Ureter (tissue), 1 donor: ENCODE measurements at places on chromosomes 13 and 19. TPM values are rescaled to one million over a fixed set of nuclear protein-coding genes. Genes with fewer than 3 reads are reported as not detected.

GRCh38 chr13:48216204-48216711, 16.7 kb upstream of the ITM2B start:
- no peak for DNase-seq

DNA sequence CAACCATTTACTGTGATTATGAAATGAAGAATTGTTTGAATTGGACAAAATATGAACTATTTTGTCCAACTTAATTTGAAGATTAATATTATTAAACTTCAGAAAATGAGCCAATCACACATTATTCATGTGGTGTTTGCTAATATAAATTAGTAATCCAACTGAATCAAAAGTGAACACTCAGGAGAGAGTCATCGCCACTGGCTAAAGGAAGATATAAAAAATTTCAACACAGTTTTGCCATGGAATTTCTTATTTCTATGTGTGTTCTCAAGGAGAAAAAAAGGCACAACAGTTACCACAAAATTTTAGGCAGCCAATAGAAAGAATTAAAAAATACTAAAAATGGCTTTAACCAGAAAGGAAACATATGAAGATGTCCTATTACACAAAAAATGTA, 2683.8 kb downstream of the PCDH9 start:
- DNase-seq = no peak

- DNase-seq = no peak
Observed at GRCh38 chr19:8086849-8087248, 34.3 kb downstream of the CCL25 start.

DNA sequence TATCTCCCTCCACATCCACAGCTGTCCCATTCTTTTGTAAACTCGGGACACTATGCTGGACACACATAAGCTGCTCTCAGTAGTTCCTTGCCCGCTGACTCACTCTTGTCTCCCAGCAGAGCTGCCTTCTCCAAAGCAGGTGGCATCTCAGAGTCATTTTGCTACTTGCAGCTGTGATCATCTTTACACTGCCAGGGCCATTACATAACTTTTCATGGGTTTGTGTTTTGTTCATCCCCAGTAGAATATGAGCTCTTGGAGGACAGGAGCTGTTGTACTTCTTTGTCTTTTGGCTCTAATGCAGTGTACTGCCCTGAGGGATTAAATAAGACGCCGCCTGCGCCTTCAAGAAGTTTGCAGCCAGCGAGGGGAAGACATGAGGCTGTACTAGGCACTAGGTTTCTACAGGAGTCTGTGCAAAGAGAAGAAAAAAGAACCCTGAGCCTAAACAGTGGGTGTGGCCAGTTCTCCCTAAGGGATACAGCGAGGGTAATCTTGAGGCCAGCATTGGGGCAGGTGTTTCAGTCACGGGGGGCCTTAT, 40.8 kb upstream of the GPR183 start:
- no peak for DNase-seq

GRCh38 chr13:49183672-49184325, 36.3 kb upstream of the MLNR start:
- no peak for DNase-seq

Gene PCSK4
- 4.5 TPM for total RNA-seq

GRCh38 chr13:27011661-27012060, 159.9 kb downstream of the USP12 start:
- peak; percentile 24 for DNase-seq

GRCh38 chr13:100560498-100561157, 28.0 kb downstream of the GGACT start:
- DNase-seq = no peak

GRCh38 chr19:27822336-27822735, 1390.6 kb downstream of the UQCRFS1 start:
- DNase-seq = no peak

Gene PALM3
- 24.1 TPM for total RNA-seq

DNA sequence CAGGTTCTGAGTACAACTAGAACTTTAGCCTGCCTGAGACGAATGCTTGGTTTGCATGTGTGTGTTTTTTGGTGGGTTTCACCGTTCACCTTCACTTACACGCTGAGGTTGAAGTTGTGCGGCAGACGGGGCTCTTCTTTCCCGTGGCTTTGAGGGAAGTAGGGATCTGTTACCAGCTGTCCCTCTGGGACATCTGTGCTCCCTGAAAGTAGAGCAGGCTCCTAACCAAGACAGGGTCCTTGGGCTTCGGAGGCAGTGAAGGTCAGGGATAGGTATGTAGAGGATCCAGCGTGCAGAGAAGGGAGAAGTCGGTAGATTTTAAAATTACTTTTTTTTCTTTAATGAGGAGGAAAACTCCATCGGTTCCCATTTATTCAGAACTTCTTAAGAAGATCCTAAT, 48.7 kb downstream of the ZNF536 start:
- no peak for DNase-seq

DNA sequence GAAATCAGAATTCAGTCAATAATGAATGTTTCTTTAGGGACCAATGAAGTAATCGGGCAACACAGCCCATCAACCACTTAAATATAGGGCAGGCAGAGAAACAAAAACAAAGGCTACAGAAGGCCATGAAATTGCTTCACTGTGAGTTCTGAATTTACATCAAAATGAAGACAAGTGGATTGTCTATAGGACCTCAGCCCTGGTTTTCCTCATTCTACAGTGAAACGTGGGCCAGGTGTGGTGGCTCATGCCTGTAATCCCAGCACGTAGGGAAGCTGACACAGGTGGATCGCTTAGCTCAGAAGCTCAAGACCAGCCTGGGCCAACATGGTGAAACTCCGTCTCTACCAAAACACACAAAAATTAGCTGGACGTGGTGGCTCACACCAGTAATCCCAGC, 416.0 kb downstream of the KLF12 start:
- DNase-seq = no peak

- no peak for DNase-seq
Observed at GRCh38 chr19:33420821-33421220, 47.3 kb downstream of the CEBPG start.

Gene MYBPC2
- 0.52 TPM for total RNA-seq

Gene OR4F17
- not detected for total RNA-seq

GRCh38 chr19:1780272-1780958, 27.1 kb downstream of the ONECUT3 start:
- no peak for DNase-seq

Gene SIGLEC12
- total RNA-seq = 0.34 TPM

DNA sequence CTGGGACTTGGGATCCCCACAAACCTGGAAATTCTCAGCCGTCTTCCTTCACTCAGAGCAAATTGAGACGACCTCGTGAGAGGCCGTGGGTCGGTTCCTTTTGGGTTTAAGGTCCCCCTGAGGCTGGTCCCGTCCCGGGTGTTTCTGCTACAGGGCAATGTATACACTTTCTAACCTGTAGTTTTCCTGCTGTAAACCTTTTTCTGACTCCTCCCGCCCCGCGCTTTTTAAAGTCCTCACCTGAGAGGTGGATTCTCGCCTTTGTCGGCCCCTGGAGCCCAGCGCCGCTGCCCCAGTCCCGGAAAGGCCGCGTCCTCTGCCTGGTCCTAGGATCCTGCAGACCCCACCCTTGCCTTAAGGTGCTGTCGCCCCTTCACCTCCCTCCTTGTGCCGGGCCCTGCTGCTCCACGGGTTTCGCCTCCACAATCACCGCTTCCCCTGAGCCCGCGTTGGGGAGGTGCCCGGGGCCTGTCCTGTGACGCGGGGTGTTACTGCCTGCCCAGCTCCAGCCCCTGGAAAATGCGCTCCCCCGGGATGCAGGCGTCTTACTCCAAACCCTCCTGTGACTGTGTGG, 391 bp downstream of the ZNF761 start:
- DNase-seq = peak; percentile 44

DNA sequence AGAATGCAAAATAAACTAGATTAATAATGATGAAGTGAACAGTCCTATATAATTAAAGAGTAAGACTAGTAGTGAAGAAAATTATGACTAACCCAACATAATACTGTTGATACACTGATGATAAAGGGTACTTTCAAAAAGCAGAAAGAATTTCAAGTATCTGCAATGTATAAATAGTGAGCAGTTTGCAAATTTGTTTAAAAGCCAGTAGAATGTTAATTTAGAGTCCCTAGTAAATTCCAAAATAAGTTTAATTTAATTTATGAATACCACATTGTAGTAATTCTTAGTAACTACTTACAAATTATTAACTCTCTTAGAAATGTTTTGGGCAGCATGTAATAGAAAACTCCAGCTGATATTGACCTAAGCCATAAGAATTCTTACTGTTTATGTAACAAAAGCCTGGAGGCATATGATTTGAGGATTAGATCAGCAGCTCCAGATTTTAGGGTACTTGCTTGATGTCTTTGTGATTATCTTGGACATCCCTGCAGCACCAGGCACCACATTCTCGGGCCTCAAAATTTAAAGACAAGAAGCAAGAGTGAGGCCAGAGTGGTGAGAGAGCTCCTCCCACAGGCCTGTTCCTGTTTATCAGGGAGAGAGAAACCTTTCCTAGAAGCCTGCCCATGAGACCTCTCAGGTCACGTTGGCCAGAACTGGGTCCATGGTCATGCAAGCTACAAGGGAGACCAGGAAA, 67.6 kb upstream of the TDRD3 start:
- no peak for DNase-seq

DNA sequence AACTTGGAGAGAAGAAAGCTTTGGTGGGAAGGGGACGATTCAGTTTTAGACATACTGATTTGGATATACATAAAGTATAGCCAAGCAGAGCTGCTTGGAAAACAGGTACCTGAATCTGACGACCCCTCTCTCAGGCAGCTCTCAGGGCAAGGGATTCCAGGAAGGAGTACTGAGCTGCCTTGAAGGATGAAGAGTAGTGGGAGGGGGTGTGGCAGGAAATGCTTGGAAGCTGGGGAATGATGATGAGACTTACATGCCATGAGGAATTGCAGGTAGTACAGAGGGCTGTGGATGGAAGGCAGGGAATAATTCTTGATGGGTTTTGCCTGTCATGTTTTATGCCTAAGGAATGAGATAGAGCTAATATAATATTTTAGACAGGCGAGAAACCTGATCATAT, 38.7 kb downstream of the HTR2A start:
- no peak for DNase-seq

Gene TMEM145
- total RNA-seq = 1.4 TPM

DNA sequence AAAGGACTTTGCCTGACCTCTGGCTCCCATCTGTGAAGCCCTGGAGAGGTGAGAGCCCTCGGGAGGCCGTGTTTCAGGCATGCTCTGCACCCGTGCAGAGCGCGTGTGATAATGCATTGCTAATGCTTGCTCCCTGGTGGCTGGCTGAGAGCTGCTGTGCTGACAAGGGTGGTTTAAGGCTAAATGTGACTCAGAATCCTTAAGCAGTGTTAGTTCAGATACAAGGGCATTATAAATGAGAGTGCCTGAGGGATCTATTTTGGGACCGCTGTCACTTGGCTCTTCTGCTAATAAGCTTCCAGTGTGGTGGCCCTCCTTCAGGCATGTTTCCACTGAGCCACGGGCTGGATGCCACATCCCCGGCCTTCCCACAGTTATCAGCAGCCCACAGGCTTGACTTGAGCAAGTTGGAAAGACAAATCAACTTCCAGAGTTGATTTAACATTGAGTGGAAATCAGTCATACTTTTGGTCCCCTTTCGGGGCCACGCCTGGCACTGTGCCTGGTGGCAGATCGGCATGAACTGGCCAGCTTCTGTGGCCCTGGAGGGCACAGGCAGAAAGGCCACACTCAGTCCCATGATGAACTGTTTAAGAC, 17.0 kb downstream of the ALOX5AP start:
- DNase-seq = no peak

DNA sequence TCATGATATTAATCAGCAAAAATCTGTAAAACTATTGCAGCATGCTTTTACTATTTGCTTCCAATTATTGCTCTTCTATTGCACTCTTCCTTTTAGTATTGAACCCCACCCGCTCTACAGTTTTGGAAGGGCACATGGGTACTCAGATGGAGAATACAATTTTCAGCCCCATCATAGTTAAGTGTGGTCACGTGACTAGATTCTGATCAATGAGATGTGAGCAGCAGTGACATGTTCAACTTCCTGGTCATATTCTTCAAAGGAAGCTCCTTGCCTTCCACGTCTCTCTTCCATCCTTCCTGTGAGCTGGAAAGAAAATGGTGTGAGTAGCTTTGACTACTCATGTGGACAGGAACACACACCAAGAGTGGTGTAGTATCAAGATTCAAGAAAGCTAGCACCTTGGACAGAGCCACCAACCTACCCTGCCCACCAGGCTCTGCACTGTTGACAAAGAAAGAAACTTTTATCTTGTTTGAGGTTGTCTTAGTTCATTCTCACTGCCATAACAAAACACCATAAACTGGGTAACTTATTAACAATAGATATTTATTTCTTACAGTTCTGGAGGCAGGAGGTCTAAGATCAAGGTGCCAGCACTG, 3.8 kb upstream of the FGF14 start:
- DNase-seq = no peak

Gene SIX5
- total RNA-seq = 18.1 TPM

Gene HCN2
- total RNA-seq = not detected

Gene METTL21C
- not detected for total RNA-seq

DNA sequence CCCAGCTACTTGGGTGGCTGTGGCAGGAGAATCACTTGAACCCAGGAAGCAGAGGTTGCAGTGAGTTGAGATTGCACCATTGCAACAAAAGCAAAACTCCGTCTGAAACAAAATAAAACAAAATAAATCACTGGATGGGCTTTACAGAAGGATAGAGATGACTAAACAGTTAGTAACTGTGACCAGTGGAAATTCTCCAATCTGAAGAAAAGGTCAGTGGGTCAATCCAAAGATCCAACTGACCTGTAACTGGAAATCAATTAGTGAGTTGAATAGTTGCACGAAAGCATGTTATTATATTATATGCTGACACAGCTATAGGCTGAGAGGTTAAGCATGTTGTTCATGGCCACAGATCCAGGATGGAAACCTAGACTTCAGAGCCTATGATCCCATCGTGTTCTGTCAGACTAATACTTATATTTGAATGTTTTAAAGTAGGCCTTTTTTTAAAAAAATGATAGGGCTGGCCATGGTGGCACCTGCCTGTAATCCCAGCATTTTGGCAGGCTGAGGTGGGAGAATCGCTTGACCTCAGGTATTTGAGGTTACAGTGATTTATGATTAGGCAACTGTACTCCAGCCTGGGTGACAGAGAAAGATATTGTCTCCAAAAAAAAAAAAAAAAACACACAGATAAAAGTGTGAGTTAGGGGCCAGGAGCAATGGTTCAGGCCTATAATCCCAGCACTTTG, 1.4 kb downstream of the ECH1 start:
- no peak for DNase-seq

Gene ADGRE3
- total RNA-seq = not detected

- no peak for DNase-seq
Observed at GRCh38 chr19:7849631-7849999, 19.6 kb downstream of the EVI5L start.

Gene INSL3
- not detected for total RNA-seq
